ENCODE measurements at places on chromosomes 11 and 22. TPM values are rescaled to one million over a fixed set of nuclear protein-coding genes. Genes with fewer than 3 reads are reported as not detected.

The KRTAP5-8 gene
- total RNA-seq, result not detected

The MUC2 gene
- total RNA-seq, result not detected

The SMIM35 gene
- total RNA-seq, result 0.11 TPM

The DRD2 gene
- 2.5 TPM for total RNA-seq

The KRTAP5-9 gene
- not detected for total RNA-seq

The APOL5 gene
- total RNA-seq, result 0.44 TPM

The NXPE4 gene
- total RNA-seq, result not detected

The CTSW gene
- total RNA-seq, result 0.77 TPM

The OSBP2 gene
- total RNA-seq, result 59.9 TPM

The TIGD3 gene
- 3.6 TPM for total RNA-seq

The APOA5 gene
- total RNA-seq, result not detected

The PEX16 gene
- 14.0 TPM for total RNA-seq

The DYNC2H1 gene
- total RNA-seq, result 69.3 TPM

The MPZL2 gene
- 18.4 TPM for total RNA-seq

The DDI1 gene
- not detected for total RNA-seq

The UVRAG gene
- total RNA-seq, result 49.5 TPM

The TUBA8 gene
- total RNA-seq, result 4.9 TPM

The BEST1 gene
- 66.5 TPM for total RNA-seq

The ACRV1 gene
- total RNA-seq, result not detected

The CCDC87 gene
- 0.38 TPM for total RNA-seq

The CCDC83 gene
- not detected for total RNA-seq

The SORL1 gene
- total RNA-seq, result 34.2 TPM

The SCGB1A1 gene
- total RNA-seq, result not detected

The MORC2 gene
- 28.5 TPM for total RNA-seq

The OR8H3 gene
- not detected for total RNA-seq

The OVOL1 gene
- 0.49 TPM for total RNA-seq

The GUCY1A2 gene
- 55.1 TPM for total RNA-seq

The MYBPC3 gene
- total RNA-seq, result 0.11 TPM

The NNMT gene
- total RNA-seq, result 2.1 TPM

The OR51A2 gene
- total RNA-seq, result not detected

The BTG4 gene
- not detected for total RNA-seq

The POU2AF3 gene
- 0.99 TPM for total RNA-seq

The SCGB1D2 gene
- not detected for total RNA-seq

The MAPK12 gene
- total RNA-seq, result 18.9 TPM

The C11orf97 gene
- total RNA-seq, result not detected

The TYR gene
- 65.3 TPM for total RNA-seq

The VSTM5 gene
- 2.0 TPM for total RNA-seq

The VSIG10L2 gene
- total RNA-seq, result not detected
